ENCODE measurements at places on chromosomes 12 and 14.

DNA sequence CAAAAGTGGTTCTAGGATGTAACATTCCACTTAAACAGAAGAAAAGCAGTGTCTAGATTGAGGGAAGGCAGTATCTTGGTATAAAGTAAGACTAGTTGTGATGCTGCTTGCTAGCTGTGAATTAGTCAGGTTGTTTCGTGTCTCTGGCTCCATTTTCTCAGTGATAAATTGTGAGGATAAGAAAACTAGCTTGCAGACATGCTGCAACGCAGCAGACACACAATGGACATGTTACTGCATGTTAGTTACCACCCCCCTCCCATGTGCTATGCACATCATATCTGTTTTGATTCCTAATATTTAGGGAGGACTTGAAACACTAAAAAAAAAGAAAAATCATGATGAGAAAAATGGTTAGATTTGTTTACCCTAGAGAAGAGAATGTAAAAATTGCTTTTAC is 2.9 kb downstream of the CCNK start:
- no peak for DNase-seq

GRCh38 chr14:94689218-94689984 is 77.2 kb downstream of the SERPINA3 start:
- peak; percentile 12 for DNase-seq

GRCh38 chr12:124030510-124030909 is 57.5 kb downstream of the ZNF664 start:
- no peak for DNase-seq

DNA sequence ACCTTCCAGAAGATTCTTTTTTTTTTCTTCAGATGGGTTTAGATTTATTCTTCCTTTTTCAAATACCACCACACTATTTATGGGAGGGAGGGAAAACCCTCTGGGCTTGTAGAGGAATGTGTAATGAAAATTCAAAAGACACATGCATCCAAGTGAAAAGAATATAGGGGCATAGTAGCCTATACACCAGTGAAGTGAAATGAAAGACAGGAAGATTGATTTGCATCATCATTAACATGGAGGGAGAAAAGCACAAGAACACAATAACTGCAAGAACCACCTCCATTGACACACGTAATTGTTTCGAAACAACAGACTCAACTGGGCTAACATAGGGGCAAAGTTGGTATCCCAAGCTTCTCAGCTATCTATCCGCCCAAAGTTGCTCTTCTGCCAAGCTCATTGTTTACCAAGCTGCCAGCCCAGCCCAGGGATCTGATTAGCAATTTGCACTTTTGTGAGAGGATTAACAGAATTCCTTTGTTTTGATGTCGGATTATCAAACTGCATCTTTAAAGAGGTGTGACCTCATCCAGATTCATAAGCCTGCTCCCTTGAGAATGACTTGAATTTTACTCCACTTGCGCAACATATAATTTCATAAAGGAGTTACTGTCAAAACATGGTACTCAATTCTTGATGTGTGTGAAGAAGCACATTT is 430.5 kb upstream of the SOX5 start:
- no peak for DNase-seq

DNA sequence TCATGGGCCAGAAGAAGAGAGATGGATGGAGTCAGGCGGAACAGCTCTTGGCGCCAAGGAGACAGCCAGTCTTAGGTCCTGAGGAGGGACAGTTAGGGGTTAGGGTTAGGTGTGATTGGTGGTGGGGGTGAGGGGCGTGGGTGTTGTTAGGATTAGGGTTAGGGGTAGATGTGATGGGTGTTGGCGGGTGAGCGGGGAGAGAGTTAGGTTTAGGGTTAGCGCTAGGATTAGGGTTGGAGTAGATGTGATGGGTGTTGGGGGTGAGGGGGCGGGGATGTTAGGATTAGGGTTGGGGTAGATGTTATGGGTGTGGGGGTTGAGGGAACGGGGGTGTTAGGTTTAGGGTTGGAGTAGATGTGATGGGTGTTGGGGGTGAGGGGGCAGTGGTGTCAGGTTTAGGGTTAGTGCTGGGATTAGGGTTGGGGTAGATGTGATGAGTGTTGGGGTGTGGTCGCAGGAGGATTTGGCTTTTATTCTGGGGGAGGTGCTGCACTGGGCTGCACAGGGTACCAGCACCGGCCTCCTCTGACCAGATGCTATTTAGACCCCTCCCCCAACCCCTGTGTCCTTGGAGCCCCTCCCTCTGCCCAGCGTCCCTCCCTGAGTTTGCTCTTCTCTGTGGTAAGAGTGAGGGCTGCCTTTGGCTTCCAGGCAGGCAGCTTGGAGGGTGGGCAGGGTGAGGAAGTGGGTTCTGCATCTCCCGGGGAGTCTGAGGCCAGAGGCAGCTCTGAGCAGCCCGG is 35.6 kb upstream of the FBRSL1 start:
- DNase-seq, result no peak

DNA sequence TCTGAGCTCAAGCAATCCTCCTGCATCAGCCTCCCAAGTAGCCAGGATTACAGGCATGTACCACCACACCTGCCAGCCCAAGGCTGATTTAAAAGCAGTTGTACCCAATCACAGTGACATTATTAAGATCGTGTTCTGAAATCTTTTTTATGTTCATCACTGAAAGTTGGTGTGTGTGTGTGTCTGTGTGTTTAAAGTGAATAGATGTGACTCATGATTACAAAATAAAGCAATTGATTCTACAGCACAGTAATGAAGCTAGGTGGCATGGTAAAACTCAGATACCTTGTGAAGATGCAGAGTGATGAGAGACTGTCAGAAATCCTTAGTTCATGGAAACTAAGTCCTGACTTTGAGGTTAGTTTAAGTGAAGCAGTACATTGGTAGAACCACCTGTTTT is 74.2 kb upstream of the ATP2B1 start:
- DNase-seq, result no peak

DNA sequence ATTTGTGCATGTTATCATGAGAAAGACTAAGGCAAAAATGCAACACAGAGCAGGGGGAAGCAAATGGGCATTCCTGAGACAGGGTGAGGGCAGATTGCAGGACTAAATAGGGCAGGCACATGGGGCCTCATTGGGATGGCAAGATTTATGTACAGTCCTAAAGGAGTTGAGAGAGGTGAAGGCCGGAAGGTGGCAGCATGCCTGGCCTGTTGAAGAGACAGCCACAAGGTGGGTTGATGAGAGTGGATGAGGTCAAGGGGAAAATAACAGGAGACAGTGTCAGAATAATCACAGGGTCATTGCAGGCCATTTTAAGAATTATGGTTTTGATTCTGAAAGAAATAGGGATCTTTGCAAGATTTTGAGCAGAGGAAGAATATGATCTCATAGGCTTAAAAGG is 21.0 kb downstream of the PAH start:
- no peak for DNase-seq

DNA sequence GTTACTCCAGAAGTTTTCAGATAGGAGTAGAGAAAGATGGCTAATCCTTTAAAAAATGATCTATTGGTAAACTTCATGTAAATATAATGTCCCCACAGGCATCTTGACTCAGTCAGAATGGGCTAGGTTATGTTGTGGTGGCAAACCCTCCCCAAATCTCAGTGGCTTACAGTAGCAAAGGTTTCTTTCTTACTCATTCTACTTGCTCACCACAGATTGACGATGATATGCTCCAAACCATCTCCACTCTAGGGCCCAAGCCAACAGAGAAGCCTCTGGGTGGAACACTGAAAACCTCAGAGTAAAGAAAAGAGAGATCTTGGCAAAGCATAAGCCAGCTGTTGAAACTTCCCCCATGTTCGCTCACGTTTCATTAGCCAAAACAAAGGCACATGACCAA is 146.4 kb downstream of the EMP1 start:
- no peak for DNase-seq

- DNase-seq, result no peak
Measured at GRCh38 chr12:24352363-24352762, 402.9 kb upstream of the SOX5 start.
